GM12891 (cell line): ENCODE measurements at places on chromosomes 6 and 20.

DNA sequence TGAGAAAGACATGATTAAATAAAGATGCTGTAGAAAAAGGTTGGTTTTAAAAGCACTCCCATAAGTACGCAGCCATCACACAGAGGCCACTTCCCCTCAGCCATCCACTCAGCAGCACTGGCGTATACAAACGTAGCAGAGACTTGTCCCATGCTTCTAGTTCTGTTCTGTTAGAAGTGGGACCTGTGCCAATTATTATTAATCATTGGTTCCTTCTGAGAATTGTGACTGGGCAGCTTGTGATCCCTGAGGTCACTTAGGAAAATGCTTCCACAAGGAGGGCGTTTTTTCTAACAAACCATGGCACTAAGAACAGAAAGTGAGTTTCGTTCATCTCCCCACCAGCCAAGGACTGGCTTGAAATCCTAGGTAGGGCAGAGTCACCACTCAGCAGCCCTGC lies 53.9 kb downstream of the FAM120B start:
- no peak for DNase-seq

DNA sequence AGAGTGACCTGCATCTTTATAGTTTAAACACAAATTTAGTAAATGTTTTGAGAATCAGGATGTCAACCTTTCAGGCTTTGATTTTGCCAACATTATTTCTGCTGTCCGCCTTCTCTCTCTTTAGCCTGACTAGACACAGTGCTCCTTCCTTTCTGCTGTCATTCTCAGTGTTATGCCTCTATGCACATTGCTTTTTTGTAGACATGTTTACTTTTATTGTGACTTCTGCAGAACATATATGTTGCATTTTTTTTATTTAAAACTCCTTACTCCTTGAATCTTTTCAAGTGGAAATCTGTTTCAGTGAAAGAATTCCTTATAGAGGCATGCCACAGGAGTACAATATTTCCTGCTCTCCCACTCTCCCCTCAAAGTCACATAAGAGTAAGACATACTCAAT lies 64.2 kb downstream of the LAMA4 start:
- no peak for DNase-seq

DNA sequence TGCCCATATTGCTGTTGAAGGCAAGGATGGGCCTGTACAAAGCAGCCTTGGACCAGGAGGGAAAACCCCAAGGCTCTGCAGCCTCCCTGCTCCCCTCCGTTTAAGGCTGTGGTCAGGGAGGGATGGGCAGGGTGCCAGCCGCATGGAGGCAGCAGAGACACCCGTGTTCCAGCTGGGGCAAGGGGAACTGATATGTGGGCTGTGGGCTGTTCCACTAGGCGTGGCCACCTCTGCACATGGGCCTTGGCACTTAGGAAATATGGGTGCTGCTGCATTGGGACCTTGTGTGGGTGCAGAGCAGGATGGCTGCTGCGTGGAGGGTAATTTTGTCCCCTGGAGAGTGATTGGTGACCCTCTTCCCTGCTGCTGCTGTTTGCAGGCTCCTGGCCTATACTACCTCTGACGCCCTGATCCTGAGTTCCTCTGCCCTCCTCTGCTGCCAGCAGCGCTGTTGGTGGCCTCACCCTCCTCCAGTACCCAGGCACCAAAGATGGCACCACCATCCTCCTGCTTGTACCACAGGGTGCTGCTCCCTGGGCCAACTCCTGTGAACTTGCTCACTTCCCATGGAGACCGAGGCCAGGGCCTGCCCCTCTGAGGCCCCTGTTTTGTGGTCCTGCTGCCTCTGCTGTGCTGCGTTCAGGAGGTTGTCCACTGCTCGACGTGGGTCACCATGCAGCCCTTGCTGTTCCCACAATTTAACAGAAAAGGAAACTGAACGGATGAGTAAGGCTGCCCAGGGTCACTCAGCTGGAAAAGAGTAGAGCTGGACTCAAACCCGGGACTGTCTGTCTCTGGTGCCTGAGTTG lies 35.3 kb downstream of the PANK2 start:
- DNase-seq = no peak

DNA sequence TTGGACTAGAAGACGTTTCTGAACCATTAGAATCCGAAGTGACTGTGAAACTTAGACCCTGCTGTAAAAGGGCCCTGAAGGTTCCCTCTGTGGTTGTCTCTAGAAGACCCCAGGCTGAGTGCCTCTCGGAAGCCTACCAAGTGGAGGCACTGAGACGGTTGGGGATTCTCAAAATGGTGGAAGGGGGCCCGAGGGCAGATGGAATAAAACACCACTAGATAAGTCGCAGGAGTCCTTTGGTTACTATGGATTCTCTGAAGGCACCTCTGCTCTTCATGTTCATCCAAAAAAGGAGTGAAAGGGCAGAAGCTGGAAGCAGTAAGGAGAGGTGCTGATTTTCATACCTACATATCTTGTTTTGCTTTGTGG lies 4.0 kb upstream of the TFAP2D start:
- no peak for DNase-seq

DNA sequence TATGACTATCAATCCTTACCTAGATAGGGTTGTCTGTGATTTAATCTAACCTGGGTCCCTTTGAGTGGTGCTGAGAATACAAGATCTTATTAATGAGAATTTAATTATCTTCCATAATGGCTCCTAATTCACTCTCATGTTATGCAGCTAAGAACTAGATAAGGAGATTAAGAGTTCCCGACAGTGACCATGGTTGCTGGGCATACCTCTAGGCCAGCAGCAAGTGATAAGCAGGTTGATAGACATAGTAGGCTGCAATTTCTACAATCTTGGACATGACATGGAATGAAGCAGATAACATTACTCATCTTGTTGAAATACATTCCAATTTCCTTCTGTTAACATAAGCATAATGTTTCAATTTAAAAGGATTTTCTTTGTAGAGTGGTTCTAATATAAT lies 27.1 kb downstream of the SPACA1 start:
- DNase-seq = no peak

- no peak for DNase-seq
Measured at GRCh38 chr6:31202259-31203166, 32.0 kb upstream of the POU5F1 start.

GRCh38 chr6:166465671-166466087 lies 82.9 kb upstream of the MPC1 start:
- no peak for DNase-seq

- no peak for DNase-seq
Measured at GRCh38 chr6:42280966-42281533, 63.4 kb upstream of the MRPS10 start.

DNA sequence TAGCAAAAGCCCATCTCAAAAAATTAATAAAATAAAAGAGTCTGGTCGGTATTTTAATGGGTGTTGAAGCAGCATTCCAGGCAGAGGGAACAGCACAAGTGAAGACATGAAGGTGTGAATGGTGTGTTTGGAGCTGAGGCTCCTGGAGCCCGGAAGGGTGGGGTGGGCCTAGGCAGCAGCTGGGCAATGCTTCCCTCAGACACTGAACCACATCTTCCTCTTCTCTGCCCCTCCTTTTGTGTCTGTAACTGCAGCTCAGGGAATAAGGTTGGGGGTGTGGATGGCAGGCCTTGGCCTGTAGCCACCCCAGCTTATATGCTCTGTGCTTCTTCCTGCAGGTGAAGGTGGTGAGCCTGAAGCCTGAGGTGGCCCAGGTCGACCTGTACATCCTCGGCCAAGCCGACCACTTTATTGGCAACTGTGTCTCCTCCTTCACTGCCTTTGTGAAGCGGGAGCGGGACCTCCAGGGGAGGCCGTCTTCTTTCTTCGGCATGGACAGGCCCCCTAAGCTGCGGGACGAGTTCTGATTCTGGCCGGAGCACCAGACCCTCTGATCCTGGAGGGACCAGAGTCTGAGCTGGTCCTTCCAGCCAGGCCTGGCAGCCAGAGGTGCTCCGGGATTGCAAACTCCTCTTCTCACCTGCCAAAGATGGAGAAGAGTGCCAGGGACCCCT lies 26.6 kb downstream of the POFUT1 start:
- no peak for DNase-seq

DNA sequence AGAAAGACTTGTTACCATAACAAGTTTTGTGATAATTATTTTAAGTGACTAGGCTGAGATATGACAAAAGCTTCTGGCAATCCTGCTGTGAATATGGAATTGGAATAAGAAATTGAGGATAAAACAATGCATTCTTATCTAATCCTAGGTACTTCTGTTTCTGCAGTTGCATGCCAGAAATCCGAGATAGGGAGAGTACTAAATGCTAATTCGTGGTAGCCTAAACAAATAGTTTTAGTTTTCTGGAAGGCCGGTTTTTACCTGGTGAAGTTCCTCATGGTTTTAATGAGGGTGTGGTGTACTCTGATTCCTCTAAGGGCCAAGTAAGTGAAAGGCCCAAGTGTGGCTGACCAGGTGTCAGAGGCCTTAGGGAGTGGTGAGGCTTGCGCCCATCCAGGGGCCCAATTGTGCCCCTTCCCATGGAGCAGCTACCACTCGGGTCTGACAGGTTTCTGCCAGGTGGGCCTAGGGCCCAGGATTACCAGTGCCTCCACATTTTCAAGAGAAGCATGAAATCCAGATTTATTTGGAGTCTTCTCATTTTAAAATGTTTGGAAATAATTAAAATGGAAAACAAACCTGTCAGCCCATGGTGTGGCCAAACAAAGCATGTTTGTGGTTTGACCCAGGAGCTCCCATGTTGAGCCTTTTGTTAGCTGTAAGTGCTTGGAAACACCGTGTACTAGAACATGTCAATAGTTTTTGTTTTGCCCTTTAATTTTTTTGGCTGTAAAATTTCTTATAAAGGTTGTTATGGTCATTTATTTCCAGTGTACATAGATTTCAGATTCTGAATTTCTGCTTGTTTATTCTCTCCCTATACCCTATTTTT lies 6.6 kb downstream of the PLCB4 start:
- DNase-seq = no peak

DNA sequence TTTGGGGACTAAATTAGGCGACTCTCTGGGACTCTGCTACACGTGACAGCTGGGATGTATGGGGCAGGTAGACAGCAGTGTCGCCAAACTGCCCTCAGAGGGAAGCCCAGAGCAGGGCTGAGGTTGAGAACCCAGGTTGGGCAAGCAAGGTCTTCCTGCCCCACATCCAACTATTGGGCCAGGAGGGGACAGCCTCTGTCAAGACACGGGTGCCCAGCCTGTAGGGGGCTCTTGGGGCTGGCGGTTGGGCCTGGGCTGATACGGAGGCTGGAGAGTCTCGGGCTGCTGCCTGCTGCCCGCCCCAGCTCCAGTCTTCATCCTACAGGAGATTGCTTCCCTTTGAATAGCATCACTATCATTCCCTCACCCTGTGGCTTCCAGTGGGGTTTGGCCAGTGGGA lies 33.3 kb downstream of the CPNE5 start:
- no peak for DNase-seq

- no peak for DNase-seq
Measured at GRCh38 chr20:35661053-35661452, 3.6 kb downstream of the CPNE1 start.

- DNase-seq = no peak
Measured at GRCh38 chr6:113414511-113414910, 442.6 kb upstream of the MARCKS start.

- DNase-seq = no peak
Measured at GRCh38 chr20:17990278-17990972, 21.6 kb downstream of the MGME1 start.

DNA sequence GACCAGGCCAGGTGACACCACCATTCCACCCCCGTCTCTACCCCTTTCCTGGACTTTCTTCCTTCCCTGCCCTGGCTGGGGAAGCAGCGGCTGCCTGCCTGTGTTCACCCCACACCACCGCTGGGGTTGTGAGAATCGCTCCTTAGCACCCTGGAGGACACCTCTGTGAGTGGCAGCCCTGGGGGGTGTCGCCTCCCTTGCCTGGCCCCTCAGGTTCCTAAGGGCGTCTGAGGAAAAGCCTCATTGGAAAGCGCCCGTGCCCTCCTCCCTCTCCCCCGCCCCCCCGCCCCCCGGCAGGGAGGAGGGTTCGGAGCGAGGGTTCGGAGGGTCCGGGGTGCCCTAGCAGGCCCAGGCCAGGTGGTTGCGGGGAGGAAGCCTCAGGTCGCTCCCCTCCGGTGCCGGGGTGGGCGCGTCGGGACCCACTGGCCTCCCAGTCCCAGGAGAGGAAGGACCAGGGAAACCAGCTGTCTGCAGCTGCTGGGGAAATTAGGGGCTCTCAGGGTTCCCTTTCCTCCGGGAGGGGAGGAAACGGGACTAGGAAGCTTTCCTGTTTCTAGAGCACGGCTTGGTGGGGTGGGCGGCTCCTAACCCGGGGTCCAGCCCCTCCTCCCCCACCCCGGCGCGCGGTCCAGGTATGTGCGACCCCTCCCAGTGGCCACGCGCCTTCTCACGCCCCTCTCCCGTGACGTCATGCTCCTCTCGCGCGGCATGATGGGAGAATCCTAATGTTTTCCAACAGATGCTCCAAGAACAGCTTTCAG lies at the start of gene PHACTR3:
Gene PHACTR3 (plus strand): TSS at position 760 of the 761 bp plus-strand sequence. CDS start 475 bp downstream, outside the sequence.
- DNase-seq = no peak

GRCh38 chr6:166313255-166314070 lies 5.3 kb upstream of the PRR18 start:
- DNase-seq = peak; percentile 56

DNA sequence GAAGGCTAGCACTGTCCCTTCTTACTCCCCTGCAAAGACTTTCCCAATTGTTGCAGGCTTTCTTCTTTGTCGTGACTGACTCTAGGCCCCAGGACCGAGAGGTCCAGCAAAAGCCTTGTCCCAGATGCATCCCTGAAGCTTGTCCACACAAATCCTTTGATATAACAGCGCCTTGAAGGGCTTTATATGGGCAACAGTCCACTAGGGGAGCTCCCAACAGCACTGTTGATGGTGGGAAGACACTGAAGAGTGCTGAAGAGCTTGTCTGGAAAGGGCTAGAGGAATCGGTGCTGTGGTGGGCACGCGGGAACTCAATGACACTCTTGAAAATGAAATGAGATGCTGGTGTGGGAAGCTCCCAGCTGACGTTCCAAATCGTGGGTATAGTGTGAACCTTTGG lies 316.1 kb upstream of the CDH4 start:
- no peak for DNase-seq
